GM18507 (cell line): ENCODE measurements at places on chromosomes 3 and 15.

- DNase-seq: no peak
Measured at GRCh38 chr3:98900265-98901118, 1.0 kb downstream of the DCBLD2 start.

DNA sequence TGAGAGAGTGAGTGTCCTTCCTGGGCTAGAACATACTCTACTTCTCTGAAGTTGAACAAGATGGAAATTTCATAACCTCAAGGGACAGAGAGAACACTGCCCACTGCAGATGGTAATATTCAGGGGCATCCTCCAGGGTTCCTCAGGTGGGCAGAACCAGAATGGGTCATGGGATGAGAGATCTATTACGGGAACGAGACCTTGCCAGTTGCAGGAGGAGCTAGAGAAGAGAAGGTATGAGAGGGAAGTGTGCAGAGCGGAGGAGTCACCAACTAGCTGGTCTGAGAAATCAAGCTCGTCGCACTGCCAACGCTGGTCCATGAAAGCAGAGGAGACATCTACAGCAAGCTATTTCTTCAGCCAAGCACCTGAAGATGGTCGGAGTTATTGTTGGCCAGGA lies 184.7 kb downstream of the TJP1 start:
- no peak for DNase-seq

- DNase-seq: no peak
Measured at GRCh38 chr3:194043516-194043915, 92.4 kb upstream of the HES1 start.

DNA sequence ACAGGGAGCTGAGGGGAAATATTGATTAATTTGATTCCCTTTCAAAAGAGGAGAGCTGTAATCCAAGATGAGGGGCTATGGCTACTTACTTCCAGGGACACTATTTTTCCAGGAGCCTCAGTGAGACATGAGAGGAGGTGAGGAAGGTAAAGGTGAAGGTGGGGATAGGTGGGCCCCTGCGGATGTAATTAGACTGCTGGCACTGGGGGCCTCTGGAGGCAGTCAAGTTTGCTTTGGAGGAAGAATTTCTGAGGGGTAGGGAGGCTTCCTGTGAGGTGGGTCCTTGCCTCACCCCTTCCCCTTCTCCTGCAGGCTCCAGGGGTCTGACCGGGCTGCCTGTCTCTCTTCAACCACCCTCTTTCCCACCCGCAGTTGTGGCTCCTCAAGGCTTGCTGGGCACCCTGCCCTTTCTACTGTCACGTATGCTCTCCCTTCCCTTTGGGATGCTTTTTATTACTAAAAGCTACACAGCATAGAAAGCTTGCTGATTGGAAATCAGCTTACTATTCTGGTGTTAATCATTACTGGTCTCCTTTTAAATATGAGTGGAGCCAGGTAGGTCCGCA lies 22.5 kb downstream of the GASK1A start:
- DNase-seq: no peak

GRCh38 chr3:148955544-148956346 lies 35.6 kb upstream of the GYG1 start:
- no peak for DNase-seq

- DNase-seq: no peak
Measured at GRCh38 chr3:28575746-28576613, 227.4 kb upstream of the AZI2 start.
